ENCODE measurements at places on chromosomes 7 and 10. TPM values are rescaled to one million over a fixed set of nuclear protein-coding genes. Genes with fewer than 3 reads are reported as not detected.

GRCh38 chr10:91210435-91210834 is 10.0 kb upstream of the PCGF5 start:
- H3K4me3 ChIP-seq, result no peak overlapping the region
- H3K4me1 ChIP-seq, result peaks cover 15% of the 10 kb centered on the region
- no peaks in the 10 kb centered on the region for H3K27me3 ChIP-seq
- DNase-seq, result no peak

The MBLAC1 gene
- 1.8 TPM for total RNA-seq

DNA sequence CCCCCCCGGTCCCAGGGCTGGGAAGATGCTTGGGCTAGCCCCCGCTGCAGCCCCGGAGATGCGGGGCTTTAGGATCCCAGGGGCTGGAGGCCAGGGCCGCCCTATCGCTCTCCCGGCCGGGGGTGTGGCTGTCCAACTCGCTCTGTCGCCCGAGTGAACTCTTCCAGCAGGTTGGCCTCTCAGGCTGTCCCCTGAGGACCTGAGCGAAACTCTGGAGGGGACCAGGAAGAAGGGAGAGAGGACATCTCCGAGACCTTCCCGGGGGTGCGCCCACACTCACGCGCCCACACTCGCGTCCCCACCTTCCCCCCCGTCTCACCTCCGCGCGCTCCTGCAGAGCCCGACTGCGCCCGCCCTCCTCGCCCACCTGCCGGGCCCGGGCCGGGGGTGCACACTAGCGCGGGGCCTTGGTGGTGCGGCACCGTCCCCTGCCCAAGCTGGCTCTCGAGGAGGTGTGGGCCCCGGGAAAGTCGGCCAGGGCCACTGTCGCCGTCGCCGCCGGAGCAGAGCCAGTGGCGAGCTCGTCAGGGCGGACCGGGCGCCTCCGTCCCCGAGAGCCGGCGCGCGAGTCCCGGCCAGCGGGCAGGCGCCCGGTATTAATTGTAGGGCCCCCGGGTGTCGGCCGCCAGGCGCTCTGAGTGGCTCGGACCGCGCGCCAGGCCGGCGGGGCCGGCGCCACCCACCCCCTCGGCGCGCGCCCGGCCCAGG is 101.7 kb upstream of the SVIL start:
- DNase-seq, result peak; percentile 81
- H3K27me3 ChIP-seq, result no peaks in the 10 kb centered on the region
- H3K27ac ChIP-seq, result peak overlapping the region; percentile 98
- H3K4me3 ChIP-seq, result peak overlapping the region; percentile 65
- H3K36me3 ChIP-seq, result no peaks in the 10 kb centered on the region
- peaks cover 3% of the 10 kb centered on the region for H3K4me1 ChIP-seq

DNA sequence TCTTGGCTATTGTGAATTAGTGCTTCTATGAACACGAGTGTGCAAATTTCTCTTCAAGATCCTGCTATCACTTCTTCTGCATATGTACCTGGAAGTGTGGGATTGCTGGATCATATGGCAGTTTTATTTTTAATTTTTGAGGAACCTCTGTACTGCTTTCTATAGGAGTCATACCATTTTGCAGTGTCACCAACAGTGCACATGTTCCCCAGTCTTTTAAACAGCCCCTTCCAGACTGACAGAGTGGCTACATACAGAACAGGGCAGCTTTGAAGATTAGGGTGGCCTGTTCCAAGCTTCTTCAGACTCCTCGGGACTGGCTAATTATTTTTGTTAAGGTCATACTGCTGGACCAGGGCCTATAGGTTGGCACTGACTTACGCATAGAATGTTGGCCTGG is 82.9 kb downstream of the AUTS2 start:
- no peak overlapping the region for H3K27ac ChIP-seq
- no peak for DNase-seq
- no peak overlapping the region for H3K4me3 ChIP-seq
- H3K4me1 ChIP-seq, result peaks cover 2% of the 10 kb centered on the region

DNA sequence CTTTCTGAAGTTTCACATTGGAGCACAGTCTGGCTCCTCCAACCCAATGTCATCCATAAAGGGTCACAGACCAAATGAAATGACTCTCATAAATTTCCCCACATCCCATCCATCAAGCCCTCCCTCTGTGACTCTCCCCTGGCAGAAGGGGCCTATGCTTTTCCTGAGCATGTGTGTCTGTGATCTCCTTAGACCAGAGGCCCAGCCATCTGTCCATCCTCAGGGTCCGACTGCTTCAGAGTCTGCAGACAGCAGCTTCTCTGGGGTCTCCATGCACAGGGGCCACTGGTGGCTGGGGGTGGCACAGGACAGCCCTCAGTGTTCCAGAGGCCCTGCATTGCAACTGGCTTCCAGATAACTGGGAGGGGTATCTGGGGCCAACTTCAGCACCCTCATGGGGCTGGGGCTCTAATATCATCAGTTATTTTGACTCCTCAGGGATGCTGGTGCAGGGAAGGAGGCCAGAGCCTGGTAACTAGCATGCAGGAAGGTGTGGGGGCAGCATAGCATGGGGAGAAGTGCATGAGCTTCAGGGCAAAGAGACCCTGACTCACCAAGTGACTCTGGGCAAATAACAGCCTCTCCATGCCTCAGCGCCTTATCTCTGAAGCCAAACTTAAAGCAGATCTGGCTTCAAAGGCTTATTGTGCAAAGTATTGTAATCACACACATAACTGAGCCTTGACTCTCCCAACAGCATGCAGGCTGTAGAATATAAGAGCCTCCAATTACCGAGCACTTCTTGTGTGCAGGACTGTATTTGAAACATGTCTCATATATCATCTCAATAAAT is 266.9 kb downstream of the GRID1 start:
- DNase-seq, result no peak
- H3K4me1 ChIP-seq, result no peaks in the 10 kb centered on the region
- no peaks in the 10 kb centered on the region for H3K27me3 ChIP-seq
- no peak overlapping the region for H3K27ac ChIP-seq
- no peaks in the 10 kb centered on the region for H3K36me3 ChIP-seq
- no peak overlapping the region for H3K4me3 ChIP-seq

- no peak overlapping the region for H3K4me3 ChIP-seq
- H3K4me1 ChIP-seq, result peaks cover 6% of the 10 kb centered on the region
- H3K27ac ChIP-seq, result no peak overlapping the region
- no peak for DNase-seq
- H3K36me3 ChIP-seq, result no peaks in the 10 kb centered on the region
- no peaks in the 10 kb centered on the region for H3K27me3 ChIP-seq
Observed at GRCh38 chr10:22631646-22632278, 82.6 kb downstream of the PIP4K2A start.

The GOLGA7B gene
- total RNA-seq, result 0.36 TPM

The SFRP5 gene
- 3.7 TPM for total RNA-seq

The HOXA1 gene
- total RNA-seq, result 1.6 TPM

The PRDX3 gene
- 81.8 TPM for total RNA-seq

GRCh38 chr10:17835688-17836087 is 26.5 kb downstream of the MRC1 start:
- H3K4me3 ChIP-seq, result no peak overlapping the region
- no peaks in the 10 kb centered on the region for H3K36me3 ChIP-seq
- no peaks in the 10 kb centered on the region for H3K4me1 ChIP-seq
- no peak overlapping the region for H3K27ac ChIP-seq

The MYH16 gene
- total RNA-seq, result not detected

DNA sequence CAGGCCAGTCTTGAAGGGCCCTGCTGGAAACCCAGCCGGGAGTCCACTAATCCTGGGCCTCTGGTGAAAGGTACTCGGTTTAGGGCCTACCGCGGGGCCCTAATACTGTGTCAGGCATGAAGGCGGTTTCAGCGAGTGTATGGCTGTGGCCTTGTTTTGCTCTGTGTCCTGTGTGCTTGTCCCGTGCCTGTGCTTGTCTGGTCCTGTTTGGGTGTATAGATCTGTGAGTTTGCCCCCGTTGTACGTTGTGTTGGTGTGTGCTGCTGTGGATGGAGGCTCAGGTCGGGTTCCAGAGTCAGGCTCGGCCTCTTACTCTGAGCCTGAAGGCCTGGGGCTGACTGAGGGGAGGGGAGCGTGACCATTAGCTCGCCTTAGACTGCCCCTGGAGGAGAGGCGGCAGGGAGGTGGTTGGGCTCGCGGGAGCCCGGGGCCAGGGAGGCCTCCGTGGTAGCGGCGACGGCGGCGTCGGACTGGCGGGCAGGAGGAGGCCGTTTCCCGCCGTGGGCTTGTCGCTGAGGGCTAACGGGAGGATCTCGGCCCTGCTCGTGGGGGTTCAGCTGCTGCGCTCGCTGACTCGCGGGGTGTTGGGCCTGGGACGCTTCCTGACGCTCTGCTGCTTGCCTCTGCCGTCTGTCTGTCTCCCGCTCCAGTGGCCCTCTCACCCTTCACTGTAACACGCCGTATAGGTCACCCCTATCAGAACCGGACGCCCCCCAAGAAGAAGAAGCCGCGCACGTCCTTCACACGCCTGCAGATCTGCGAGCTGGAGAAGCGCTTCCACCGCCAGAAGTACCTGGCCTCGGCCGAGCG is 2.6 kb downstream of the TLX1 start:
- H3K36me3 ChIP-seq, result no peaks in the 10 kb centered on the region
- no peaks in the 10 kb centered on the region for H3K27me3 ChIP-seq
- no peak for DNase-seq
- H3K27ac ChIP-seq, result no peak overlapping the region

The NUTM2D gene
- 2.7 TPM for total RNA-seq

DNA sequence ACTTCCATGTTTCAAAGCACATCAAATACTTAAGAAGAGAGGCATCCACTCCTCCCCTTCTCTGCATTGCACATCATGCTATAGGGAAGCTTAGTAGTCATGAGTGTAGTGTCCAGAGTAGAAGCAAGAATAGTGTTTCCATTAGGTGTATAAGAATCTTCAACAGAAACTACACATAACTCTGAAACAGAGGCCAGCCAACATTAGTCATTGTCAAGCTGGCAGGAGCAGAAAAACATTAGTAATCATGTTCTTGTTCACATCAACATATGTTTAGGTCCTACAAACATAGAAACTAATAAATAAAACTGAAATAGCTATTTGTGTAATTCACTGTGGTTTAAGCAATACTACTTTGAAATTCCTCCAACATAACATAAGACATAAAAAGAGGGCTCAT is 370.2 kb downstream of the PPP1R3A start:
- no peaks in the 10 kb centered on the region for H3K27me3 ChIP-seq
- no peaks in the 10 kb centered on the region for H3K4me1 ChIP-seq
- DNase-seq, result no peak
- H3K27ac ChIP-seq, result no peak overlapping the region
- H3K36me3 ChIP-seq, result no peaks in the 10 kb centered on the region

- H3K4me1 ChIP-seq, result no peaks in the 10 kb centered on the region
- no peak for DNase-seq
- H3K4me3 ChIP-seq, result no peak overlapping the region
- H3K27me3 ChIP-seq, result no peaks in the 10 kb centered on the region
Observed at GRCh38 chr7:101743995-101744360, 73.4 kb upstream of the CUX1 start.

The CYP2W1 gene
- not detected for total RNA-seq

DNA sequence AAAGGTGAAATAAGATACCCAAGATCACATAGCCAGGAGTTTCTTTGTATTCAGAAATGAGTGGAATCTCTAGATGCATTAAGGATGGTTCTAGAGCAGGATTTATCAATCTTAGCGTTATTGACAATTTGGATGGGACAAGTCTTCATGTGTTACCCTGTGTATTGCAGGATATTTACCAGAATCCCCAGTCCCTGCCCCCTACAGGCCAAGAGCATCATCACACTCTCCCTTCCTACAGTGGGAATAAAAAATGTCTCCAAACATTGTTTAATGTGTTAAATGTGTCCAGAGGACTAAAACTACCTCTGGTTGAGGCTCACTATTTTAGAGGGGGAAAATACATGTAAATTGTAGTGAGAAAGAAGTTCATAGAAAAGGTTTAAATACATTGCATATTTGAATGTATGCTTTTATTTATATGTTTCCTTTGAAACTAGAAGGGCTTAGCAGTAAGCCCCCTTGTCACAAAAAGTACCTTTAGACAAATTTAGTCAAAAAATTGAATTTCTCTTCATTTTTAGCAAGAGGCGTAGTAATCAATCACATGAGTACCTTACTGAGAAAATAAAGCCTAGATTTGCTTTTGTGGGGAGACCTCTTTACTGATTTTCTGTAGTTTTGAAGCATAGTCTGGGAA is 141.2 kb downstream of the MLLT10 start:
- DNase-seq, result no peak
- H3K27me3 ChIP-seq, result no peaks in the 10 kb centered on the region
- peaks cover 3% of the 10 kb centered on the region for H3K36me3 ChIP-seq
- H3K27ac ChIP-seq, result no peak overlapping the region

GRCh38 chr10:61721431-61721830 is 58.7 kb downstream of the CABCOCO1 start:
- H3K4me1 ChIP-seq, result no peaks in the 10 kb centered on the region
- no peak overlapping the region for H3K27ac ChIP-seq
- H3K4me3 ChIP-seq, result no peak overlapping the region
- H3K27me3 ChIP-seq, result no peaks in the 10 kb centered on the region

The ATP5F1C gene
- total RNA-seq, result 133 TPM

DNA sequence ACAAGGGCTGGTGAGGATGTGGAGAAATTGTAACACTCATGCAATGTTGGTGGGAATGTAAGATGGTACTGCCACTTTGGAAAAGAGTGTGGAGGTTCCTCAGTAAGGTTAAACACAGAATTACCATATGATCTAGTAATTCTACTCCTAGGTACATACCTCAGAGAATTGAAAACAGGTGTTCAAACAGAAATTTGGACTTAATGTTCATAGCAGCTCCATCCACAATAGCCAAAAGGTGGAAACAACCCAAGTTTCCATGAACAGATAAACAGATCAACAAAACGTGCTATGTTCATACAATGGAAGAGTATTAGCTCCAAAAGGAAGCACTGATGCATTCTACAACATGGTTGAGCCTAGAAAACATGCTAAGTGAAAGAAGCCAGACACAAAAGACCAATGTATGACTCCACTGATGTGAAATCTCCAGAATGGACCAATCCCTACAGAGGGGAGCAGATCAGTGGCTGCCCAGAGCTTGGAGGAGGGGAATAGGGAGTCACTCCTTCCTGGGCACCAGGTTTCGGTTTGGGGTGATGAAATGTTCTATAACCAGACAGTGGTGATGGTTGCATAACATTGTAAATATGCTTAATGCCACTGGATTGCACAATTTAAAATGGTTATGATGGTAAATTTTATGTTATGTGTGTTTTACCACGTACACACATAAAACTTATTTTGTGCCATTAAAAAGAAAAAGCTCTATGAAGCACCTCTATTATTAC is 5.7 kb upstream of the WDR86 start:
- no peaks in the 10 kb centered on the region for H3K27me3 ChIP-seq
- H3K4me3 ChIP-seq, result no peak overlapping the region
- peak; percentile 33 for DNase-seq
- H3K4me1 ChIP-seq, result no peaks in the 10 kb centered on the region
- H3K27ac ChIP-seq, result no peak overlapping the region
